ENCODE measurements at places on chromosomes 5 and 9.

GRCh38 chr5:174448662-174449061 lies 275.7 kb upstream of the MSX2 start:
- DNase-seq, result no peak

DNA sequence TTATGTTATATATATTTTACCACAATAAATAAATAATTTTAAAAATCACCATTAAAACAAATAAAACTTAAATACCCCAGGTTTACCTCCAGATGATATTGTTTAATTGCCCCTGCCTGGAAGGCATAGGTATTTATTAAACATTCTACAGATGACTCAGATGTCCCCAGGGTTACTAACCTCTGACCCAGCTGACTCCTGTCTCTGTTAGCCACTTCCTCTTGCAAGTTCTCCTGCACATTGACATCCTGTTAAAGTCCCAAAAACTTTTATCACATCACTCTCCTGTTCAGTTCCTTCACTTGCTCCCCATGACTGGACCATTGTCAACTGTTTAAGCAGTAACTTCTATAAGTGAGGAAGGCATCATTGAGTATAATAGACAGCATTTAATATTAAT lies 37.0 kb upstream of the RAB3C start:
- no peak for DNase-seq

DNA sequence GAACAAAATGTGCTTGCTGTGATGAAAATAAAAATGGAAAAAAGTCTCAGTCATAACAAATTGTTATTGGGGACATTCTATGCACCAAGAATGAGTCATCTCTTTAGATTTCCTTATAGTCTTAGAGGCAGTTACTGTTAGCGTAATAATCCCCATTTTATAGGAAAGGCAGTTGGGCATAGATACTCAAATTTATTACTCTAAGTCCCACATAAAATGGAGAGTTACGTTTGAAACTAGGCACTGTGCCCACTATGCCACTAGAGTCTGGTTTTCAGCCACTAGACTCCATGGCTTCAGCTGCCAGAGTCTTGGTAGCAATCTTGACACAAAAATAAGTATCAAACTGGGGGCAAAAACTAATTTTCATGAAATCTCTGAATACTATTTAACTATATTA lies 317.9 kb upstream of the MEF2C start:
- no peak for DNase-seq

- DNase-seq, result no peak
Observed at GRCh38 chr5:61435368-61435767, 103.3 kb downstream of the ZSWIM6 start.

- no peak for DNase-seq
Observed at GRCh38 chr9:91746904-91747303, 203.1 kb downstream of the ROR2 start.

- DNase-seq, result no peak
Observed at GRCh38 chr9:127390248-127390545, 6.8 kb upstream of the SLC2A8 start.

GRCh38 chr9:107868186-107868585 lies 378.6 kb upstream of the KLF4 start:
- no peak for DNase-seq

DNA sequence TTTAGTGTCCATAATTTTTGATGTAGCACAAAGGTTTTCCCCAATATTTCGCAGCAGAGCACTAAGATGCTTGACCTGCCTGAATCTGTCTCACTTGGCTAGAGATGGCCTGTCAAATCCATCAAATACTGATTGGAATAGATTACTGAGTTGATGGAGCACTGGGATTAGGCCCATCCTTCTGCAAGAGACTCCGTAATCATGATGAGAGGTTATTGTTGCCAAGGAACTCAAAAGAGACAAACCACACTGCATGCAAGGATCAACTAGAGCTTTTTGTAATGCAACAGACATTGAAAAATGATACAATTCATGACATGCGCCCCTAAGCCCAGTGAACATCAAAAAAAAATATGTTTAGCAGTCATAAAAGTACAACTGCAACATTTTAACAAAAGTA lies 585.3 kb upstream of the GRAMD2B start:
- DNase-seq, result no peak

GRCh38 chr5:147845618-147846017 lies 14.1 kb upstream of the SPINK1 start:
- no peak for DNase-seq

- no peak for DNase-seq
Observed at GRCh38 chr9:6780690-6781089, 22.9 kb downstream of the KDM4C start.

DNA sequence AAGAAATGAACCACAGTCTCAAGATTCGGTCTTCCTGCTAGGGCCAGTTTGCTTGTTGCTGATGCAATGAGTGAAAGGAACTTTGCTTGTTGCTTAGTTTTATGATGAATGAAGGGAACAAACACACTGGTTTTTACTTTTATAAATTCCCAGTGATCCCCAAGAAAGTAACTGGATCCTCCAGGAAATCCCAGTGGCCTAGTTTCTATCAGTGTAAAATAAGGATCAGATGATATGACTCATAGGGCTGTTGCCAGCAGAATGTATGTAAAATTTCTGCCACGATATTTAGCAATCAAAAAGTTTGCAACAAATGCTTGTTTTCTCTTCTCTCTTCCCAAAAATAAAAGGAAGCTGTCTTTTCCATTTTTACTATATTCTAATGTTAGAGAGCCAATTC lies 160.1 kb upstream of the CDKN2B start:
- DNase-seq, result peak; percentile 69

DNA sequence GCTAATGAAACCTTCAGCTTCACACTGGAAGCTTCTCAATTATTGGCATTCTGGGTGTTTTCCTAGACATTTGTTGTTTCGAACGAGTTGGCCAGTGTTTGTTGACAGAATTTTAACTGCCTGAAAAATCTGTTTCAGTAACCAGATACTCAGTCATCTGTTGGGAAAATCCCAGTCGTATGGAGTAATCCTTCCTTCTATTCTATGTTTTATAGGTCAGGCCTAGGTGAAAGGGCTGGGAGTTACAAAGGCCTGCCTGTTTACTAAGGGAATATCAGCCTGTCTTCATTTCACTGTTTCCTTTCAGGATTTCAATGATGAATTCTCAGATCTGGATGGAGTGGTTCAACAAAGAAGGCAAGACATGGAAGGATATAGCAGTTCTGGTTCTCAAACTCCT lies 59.9 kb downstream of the GRAMD2B start:
- peak; percentile 54 for DNase-seq

DNA sequence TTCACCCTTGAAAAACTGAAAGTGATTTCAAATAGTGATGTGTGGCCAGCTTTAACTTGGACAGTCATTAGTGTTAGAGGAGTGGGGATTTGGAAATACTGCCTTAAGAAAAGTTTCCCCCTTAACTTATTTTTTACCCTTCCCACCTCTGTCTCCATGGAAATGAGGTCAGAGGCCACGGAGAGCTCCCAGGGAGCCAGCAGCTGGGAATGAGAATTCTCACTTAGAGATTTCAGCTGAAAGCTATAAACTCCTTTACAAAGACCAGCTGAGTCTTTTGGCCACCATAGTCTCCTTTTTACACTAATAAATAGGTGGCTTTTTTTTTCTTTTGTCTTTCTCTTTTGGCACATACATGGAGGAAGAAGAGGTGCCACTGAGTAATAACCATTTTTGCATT lies 45.7 kb upstream of the PIK3R1 start:
- DNase-seq, result no peak

DNA sequence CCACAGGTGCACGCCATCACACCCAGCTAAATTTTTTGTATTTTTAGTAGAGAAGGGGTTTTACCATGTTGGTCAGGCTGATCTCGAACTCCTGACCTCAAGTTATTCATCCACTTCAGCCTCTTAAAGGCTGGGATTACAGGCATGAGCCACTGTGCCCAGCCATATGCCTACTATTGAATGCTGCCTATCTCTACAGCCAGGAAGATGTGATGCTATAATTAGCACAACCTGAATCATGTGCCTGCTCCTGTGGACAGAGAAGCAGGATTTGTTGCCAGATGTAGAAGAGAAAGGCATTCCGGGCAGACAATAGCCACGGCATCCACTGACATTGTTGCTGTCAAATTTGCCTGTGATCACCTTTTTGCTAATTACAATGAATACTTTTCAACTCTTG lies 24.4 kb upstream of the MLLT3 start:
- no peak for DNase-seq

GRCh38 chr5:125348936-125349831 lies 602.7 kb upstream of the ZNF608 start:
- no peak for DNase-seq

GRCh38 chr5:172868924-172869591 lies 35.0 kb downstream of the ERGIC1 start:
- DNase-seq, result peak; percentile 76

- DNase-seq, result no peak
Observed at GRCh38 chr5:41878173-41878572, 7.9 kb upstream of the OXCT1 start.

All from mammary epithelial cell (primary cell).